DMS53 (cell line): ENCODE measurements at places on chromosomes 5 and 9.

DNA sequence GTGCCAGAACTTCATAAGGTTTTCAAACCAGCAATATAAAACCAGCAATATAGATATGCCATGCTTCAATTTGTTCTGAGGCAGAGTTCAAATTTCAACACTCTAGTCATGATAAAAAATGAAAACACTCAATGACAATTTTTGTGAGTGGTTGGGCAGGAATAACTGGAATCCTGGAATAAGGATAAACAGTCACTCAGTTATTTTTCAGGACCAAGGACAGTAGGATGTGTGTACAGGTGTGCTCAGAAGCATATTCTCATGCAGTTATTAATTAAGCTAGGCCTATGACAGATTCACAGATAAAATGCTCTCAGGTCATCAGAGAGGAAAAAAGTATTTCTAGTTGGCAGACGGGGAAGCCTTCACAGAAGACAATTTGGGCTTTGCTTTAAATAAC lies 117.3 kb upstream of the PPP2R2B start:
- DNase-seq, result peak; percentile 84

DNA sequence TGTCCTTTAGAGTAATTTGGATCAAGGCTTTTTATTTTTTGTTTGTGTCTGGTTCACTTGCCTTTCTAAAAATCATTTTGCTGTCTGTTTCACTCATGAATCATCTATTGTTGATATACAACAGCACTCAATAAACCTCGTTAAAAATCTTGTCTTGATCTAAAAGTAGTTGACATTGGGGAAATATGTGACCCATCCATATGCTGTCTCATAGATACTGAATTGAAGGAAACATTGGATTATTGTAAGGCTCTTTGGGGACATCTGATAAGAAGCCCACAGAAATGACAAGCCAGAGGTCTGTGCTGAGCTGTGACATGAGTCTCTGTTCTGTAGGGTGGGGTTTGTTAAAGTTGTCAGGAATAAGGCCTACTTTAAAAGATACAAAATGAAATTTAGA lies 208.0 kb downstream of the PDZD2 start:
- no peak for DNase-seq

GRCh38 chr5:173762930-173763329 lies 125.2 kb upstream of the CPEB4 start:
- DNase-seq, result no peak

DNA sequence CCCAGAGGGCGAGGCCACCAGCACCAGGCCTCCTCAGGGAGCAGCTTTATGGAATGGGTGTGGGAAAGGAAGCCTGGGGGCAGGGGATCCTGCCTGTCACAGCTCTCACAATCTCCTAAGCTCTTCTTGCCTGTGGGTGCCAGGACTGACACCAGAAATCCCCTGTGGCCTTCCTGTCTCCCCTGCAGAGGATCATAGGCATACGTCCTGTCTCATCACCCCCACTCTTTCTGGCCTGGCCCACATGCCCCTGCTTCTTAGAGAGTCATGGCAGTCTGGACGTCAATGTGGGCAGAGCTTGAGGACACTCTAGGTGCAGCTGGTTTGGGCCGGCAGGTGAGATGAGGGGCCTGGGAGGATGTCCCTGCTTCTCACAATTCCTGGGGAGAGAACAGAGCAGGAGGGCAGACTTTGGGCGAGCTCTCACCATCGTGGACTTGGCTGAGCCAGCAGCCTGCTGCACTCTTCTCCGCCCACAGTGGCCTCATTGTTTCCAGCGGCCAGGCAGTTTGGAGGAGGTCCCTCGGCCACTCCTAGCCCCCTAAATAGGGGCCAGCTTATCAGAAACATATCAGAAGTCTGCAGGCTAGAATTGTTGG lies 67.3 kb upstream of the ZFR start:
- DNase-seq, result no peak

GRCh38 chr9:684054-684890 lies 157.2 kb upstream of the DMRT1 start:
- no peak for DNase-seq

GRCh38 chr9:34254966-34255825 lies 73.9 kb downstream of the KIF24 start:
- DNase-seq, result peak; percentile 11

DNA sequence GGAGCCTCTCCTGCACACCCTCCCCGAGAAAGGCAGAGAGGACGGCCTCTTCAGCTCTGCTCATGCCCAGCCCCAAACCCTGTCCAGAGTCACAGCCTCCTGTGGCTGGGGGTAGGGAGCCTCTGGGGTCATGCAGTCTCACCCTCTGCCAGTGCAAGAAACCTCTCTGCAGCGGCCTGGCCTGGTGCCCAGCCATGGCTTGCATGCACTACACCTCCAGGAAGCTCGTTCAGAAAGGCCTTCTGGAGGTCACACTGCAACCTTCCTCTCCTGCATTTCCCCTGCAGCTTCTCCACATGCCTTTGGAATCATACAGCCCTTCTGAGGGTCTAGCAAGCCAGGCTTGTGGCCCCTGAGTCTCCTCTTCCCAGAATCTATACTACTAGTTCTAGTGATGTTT lies 17.9 kb downstream of the CSF1R start:
- peak; percentile 34 for DNase-seq

- DNase-seq, result no peak
These were observed 72.7 kb upstream of the IFNE start for GRCh38 chr9:21554813-21555212.

- no peak for DNase-seq
These were observed 89.5 kb downstream of the UGCG start for GRCh38 chr9:111986035-111986556.

GRCh38 chr9:106400950-106401349 lies 462.0 kb upstream of the ZNF462 start:
- no peak for DNase-seq

DNA sequence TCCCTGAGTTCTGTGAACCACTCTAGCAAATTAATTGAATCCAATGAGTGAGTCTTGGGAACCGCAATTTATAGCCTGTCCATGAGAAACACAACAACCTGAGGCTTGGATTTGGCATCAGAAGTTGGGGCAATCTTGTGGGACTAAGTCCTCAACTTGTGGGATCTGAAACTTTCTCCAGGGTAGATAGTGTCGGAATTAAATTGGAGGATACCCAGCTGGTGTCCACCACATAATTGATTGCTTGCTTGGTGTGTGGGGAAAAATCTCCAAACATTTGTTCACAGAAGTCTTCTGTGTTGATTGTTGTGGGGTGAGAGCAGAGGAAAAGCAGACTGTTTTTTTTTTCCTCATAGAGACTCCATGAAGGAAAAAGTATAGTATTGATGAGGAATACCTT lies 320.6 kb upstream of the MEF2C start:
- DNase-seq, result no peak
